B cell (primary cell): ENCODE measurements at places on chromosomes 5 and 9. TPM values are rescaled to one million over a fixed set of nuclear protein-coding genes. Genes with fewer than 3 reads are reported as not detected.

NME5 gene
- polyA plus RNA-seq = not detected in 2 replicates

DNA sequence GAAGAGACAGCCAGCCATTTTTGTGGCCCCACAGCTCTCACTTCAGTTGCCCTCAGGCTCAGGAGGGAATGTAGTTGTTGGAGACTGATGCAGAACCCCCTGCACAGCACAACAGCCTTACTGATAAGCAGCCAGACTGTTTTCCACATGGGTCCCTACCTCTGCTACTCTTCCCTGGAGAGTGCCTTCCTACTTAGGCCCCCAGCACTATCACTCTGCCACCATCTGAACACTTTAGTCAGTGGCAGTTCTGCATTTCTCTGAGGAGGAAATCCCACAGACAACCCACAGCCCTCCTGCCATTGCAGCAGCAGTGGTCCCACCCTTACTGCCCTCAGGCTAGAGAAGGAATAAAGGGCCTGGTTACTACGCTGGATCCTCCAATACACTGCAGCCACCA is 61.8 kb upstream of the PTPRD start:
- no peak for DNase-seq

DNA sequence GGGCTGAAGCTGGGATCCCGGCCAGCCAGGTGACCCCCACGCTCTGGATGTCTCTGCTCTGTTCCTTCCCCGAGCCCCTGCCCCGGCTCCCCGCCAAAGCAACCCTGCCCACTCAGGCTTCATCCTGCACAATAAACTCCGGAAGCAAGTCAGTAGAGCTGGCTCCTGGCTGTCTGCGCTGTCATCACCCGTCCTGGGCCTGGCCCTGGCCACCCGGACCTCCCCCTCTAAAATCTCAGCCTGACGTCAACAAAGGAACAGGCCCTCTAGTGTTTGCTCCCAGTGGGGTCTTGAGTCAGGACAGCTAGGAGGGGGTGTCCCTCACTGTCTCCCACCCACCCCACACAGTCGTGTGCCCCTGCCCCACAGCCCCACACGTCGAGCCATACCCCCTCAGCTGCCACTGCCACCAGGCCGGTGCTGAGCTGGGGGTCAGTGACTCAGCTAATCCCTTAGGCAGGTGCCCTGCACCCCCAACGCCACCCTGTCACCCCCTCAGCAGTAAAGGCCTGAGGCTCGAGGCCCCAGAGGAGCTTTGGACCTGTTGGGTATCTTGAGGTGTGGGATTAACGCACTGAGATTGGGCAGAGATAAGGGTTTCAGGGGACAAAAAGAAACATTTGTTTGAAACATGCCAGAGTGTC is 1.1 kb upstream of the LCNL1 start:
- DNase-seq = no peak

CCDC192 gene
- not detected in 2 replicates for polyA plus RNA-seq

CCNJL gene
- polyA plus RNA-seq = 0.03 and 0.06 TPM in 2 replicates

GRCh38 chr5:92944903-92945604 is 636.0 kb downstream of the NR2F1-AS1 start:
- DNase-seq = no peak

DNA sequence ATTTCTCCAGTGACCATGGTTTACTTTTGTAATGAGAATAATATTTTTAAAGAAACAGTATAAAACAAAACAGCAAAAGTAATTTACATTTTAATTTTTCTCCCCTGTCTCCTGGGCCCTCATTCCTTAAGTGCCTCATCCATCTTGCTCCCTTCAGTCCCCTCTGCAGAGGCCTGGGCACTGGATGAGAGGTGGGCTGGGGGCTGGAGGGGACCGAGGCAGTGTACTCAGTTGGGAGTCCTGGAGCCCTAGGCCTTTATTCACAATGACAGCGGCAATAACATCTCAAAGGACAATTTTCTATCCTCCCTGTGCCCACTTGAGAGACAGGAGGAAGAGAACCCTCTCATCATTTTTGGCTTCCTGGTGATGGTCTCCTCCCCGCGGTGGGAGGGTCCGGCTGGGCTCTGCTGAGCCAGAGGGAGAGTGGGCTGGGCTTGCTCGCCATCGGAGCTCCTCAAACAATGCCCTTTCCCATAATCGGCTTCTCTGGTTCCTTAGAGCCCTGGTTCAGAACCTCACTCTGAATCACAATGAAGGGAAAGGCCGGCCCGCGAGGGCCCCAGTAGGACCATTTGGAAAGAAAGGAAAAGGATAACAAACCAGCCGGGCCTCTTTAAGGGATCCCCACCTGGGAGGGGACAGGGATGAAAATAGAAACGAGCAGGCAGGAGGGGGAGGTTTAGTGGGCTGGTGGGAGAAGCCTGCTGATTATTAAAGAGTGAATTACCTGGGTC is 9.7 kb upstream of the SMIM32 start:
- DNase-seq = no peak
